ENCODE measurements at places on chromosomes 1 and 21.

GRCh38 chr1:80036690-80037432 is 1030.3 kb upstream of the ADGRL4 start:
- DNase-seq: no peak

DNA sequence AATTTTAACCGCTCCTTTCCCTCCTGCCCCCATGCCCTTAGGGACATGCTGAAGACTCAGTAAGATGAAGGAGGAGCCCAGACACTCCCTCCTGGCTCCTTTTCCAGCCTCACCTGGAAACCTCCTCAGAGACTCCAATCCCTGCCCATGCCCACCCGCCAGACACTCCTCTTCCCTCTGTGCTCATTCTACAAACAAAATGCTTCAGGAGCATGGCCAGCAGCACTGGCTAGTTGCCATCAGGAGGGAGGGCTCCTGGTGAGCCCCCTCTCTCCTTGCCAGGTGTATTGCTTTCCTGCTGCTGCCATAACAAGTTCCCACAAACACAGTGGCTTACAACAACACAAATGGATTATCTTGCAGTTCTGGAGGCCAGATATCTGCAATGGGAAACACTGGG is 126.1 kb downstream of the PSMG1 start:
- no peak for DNase-seq

- peak; percentile 93 for DNase-seq
Measured at GRCh38 chr1:84698151-84699110, 8.2 kb upstream of the SSX2IP start.

- no peak for DNase-seq
Measured at GRCh38 chr1:159859767-159860322, 2.6 kb downstream of the VSIG8 start.

GRCh38 chr1:48697066-48697707 is 79.5 kb downstream of the BEND5 start:
- DNase-seq: peak; percentile 23

DNA sequence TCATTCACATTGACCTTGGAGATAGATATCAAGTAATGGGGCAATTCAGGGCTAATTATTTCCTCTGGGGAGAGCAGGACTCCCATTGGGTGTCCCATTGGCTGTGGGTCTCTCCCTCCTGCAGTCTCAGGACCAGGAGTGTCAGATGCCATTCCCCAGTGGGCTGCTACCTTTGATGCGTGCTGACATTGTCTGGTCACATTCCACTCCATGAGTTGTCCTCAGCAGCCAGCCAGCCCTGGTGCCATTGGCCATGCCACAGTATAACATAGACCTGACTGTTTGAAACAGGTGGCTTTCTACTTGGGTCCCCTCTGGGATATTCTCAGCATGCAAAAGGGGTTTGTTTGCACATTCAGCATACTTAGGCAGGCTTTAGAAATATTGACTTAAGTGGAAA is 118.5 kb downstream of the MRPS6 start:
- no peak for DNase-seq

- no peak for DNase-seq
Measured at GRCh38 chr1:54806931-54807611, 5.9 kb upstream of the TTC22 start.

- no peak for DNase-seq
Measured at GRCh38 chr21:42764883-42765282, 111.5 kb downstream of the PDE9A start.

DNA sequence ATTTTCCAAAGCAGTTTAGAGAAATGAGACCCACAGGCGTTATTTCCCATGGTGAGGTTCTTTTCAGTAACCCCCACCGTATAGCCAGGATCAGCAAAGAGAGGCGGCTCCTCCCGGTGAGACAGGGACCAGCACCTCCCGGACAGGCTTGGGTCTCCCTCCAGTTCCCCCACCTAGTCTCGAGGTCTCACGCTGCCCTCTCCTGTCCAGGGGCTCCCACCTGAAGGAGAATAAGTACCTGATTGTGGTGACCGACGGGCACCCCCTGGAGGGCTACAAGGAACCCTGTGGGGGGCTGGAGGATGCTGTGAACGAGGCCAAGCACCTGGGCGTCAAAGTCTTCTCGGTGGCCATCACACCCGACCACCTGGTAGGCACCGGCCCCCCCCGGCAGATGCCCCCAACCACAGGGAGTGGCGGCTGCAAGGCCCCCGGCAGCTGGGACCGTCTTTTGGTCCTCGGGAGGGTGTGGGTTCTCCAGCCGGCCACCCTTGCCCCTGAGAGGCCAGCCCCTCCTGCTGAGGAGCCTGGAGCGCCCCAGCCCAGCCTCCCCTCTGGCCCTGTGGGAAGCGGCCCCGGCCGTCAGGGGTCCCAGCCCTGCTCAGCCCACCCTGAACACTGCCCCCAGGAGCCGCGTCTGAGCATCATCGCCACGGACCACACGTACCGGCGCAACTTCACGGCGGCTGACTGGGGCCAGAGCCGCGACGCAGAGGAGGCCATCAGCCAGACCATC is 4.9 kb downstream of the COL6A1 start:
- DNase-seq: no peak

- DNase-seq: no peak
Measured at GRCh38 chr1:160879056-160879455, 5.9 kb downstream of the ITLN1 start.
